ENCODE measurements at places on chromosomes 5 and 9.

- DNase-seq, result no peak
Observed at GRCh38 chr5:14614490-14614889, 32.9 kb downstream of the OTULINL start.

- DNase-seq, result no peak
Observed at GRCh38 chr9:103444176-103444575, 449.0 kb downstream of the CYLC2 start.

- no peak for DNase-seq
Observed at GRCh38 chr9:73074176-73074708, 77.4 kb upstream of the ANXA1 start.

- no peak for DNase-seq
Observed at GRCh38 chr5:162444129-162444762, 376.7 kb downstream of the GABRG2 start.

DNA sequence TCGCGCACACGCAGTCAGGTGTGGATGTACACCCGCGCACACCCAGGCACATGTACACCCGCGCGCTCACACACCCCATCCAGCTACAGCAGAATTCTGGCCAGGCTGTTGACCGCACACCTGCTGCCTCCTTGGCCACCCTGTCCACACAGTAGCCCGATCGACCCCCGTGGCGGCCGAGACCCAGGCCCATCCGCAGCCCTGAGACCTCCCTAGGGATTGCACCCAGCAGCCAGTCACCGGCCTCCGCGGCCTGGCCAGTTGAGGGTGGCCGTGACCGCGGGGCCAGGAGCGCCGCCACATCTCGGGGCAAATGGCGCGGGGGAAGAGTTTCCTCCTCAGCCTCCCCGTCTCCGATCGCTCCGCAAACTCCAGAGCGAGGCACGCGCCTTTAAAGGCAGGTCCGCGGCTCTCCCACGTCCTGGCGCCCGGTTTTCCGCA lies 774 bp upstream of the ADAMTS16 start:
- no peak for DNase-seq

- no peak for DNase-seq
Observed at GRCh38 chr5:119902593-119902992, 273.2 kb downstream of the FAM170A start.

- no peak for DNase-seq
Observed at GRCh38 chr5:79774171-79774854, 84.7 kb downstream of the CMYA5 start.

GRCh38 chr9:99595796-99596195 lies 225.9 kb upstream of the NR4A3 start:
- no peak for DNase-seq

DNA sequence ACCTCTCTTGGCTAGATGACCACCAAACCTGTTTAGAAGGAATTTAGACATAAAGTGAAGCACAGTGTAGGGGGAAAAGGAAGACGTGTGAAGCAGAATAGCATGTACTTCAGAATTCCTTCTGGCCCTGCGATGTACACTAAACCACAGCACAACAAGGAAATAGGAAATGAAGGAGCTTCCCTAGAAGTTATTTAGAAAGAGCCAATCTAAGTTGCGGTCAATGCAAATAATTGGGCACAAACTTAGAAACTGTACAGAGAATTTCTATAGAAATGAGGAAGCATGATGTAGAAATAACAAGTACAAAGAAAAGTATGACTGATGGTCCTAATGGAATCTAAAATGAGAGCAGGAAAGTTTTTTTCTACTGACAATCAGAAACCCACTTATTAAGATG lies 41.5 kb downstream of the ANKRD55 start:
- DNase-seq, result no peak

DNA sequence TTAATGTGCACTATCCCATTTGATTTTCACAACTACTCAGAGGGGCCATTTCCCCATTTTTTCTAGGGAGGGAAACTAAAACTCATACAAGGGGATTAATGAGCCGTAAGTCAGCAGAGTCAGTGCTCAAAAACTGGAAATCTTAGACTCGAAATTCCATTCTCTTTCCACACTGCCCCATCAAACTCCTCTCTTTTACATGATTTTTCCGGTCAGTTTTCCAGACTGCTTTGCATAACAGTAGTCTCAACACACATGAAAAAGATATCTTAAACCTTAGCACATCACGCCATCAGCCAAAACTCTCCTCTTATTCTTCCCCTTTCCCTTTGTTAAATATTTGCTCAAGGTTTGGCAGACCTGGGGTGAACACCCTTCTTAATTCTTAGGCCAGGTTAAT lies 332.0 kb downstream of the RFX3 start:
- DNase-seq, result no peak

GRCh38 chr5:79705632-79706031 lies 16.0 kb downstream of the CMYA5 start:
- DNase-seq, result no peak

GRCh38 chr5:37492778-37493555 lies 113.8 kb downstream of the WDR70 start:
- no peak for DNase-seq

- DNase-seq, result no peak
Observed at GRCh38 chr5:66002415-66002814, 76.0 kb downstream of the ERBIN start.

GRCh38 chr5:3350781-3351180 lies 244.9 kb upstream of the IRX1 start:
- no peak for DNase-seq

DNA sequence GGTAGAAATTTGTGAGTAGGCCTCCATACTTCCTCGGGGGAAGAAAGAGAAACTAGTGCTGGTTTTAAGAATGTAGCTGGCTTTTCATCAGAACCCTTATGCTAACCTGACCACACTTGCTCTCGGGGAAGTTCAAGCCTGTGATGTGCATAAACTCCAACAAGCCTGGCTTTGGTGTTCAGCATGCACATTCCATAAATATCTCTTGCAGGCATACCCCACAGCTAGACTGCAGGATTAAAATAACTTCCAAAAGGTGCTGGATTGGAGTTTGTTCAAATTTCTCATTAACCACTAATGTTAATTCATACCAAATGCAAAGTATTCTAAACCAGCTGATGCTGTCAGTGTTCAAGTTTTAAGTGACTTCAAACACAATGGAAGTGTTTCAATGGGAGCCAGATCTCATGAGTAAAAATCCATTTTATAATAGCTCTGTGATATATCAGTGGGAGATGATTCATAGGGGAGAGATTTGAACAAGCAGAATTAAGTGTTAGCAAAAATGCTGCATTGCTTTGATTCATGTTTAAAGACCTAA lies 79.4 kb downstream of the NPR3 start:
- no peak for DNase-seq

GRCh38 chr9:114016101-114016500 lies 62.0 kb downstream of the AMBP start:
- no peak for DNase-seq

DNA sequence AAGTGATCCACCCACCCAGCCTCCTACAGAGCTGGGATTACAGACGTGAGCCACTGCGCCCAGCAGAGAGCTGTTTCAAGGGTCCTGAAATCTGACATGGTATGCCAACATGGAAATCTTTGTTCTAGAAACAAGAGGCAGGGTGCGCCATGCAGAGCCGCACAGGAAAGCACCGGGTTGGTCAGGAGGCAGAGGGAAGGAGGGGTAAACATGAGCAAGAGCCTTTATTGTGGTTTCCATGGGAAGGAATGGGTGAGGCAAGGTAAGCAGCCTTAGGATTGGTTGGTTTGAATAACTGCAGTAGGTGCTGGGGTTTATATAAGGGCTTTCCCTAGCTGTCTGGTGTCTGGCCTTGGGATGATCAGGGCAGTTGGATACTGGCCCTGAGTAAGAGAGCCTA lies 5.5 kb upstream of the EXOSC2 start:
- no peak for DNase-seq

DNA sequence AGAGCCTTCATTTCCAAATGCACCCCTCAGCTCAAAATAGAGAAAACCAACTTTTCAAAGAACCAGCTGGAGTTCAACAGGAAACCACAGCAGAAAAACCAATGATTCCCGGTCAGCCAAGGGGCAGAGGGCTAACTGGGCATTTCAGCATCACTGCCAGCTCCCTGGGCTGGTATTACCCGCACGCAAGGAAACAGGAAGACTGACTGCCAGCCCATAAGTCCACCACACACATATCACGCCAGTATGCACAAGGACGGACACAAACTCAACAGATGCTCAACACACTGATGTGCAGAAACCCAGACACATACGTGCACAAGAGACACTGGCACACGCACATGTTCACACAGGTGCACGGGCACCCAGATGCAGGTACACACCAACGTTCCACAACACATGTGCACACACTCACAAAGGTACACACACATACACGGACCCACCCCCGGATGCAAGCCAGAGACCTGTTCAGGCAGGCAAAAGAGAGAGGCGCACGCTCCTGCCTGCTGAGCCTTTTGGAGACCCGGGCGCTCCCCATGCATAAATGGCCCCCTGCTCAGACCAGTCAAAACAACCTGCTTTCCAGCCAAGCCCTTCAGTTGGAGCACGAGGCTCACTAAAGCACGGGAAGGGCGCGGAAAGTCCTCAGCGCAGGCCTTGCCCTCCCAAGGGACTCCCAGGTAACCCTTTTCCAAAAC lies 2.1 kb downstream of the ADAMTS2 start:
- no peak for DNase-seq

DNA sequence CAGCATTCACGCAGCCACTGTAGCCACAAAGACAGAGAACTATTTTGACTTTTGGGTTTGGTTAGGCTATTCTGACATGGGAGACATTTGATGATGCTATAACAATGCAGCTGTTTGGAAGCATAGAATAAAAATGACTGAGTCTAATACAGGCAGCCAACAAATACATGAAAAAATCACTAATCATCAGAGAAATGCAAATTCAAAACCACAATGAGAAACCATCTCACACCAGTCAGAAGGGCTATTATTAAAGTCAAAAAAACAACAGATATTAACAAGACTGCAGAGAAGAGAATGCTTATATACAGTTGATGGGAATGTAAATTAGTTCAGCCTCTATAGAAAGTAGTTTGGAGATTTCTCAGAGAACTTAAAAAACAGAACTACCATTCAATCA lies 107.1 kb upstream of the POC5 start:
- no peak for DNase-seq

- DNase-seq, result no peak
Observed at GRCh38 chr5:81601919-81602318, 149.0 kb downstream of the SSBP2 start.

GRCh38 chr9:130905125-130905901 lies 8.7 kb upstream of the QRFP start:
- DNase-seq, result no peak

DNA sequence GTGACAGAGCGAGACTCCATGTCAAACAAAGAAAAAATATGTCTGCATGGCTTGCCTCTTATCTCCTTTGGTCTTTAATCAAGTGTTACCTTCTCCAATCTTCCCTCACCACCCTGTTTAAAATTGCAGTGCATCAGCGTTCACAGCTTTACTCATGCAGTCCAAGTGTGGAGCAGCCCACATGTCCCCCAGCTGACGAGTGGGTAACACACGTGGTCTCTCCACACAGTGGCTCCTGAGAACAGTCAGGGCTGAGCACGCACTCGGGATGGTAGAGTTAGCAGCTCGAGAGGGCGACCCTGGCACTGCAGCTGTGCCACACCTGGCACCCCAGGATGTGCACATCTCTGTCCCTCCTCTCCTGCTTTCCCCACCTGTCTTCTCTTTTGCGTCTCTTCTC lies 25.9 kb upstream of the CFAP157 start:
- DNase-seq, result no peak
